Immature natural killer cell (primary cell): ENCODE measurements at places on chromosomes 7 and 10.

GRCh38 chr7:123819001-123819400, 26.0 kb upstream of the HYAL4 start:
- DNase-seq: no peak

DNA sequence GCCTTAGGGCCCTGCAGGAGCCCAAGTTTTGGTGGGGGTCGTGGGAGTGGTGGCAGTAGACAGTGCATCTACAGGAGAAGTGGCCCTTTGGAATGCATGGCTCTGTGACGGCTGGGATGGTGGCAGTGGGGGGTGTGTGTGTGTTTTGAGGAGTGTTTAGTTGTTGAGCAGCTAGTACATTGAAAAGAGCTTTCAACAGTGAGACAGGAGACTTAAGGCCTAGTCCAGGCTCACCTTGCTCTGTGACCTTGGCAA, 27.1 kb downstream of the ZNF775 start:
- DNase-seq: no peak

- DNase-seq: no peak
Observed at GRCh38 chr10:125264091-125264490, 103.7 kb upstream of the CTBP2 start.

DNA sequence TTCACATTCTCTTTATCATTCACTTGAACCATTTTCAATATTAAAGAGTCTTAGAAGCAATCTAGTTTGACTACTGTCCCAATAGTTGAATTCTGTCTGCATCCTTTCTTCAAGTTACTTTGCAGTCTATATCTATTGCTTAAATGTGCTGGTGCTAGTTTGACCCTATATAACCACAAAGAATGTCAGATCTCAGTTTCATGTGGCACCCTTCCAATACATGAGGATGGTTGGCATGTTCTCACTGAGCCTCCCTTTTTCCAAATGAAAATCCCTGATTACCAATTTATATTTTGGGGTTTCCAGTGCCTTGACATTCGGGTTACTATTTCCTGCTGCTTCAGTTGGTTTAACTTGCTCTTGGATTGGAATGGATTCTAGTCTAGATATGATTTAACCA, 292.7 kb downstream of the EXOC4 start:
- DNase-seq: no peak

DNA sequence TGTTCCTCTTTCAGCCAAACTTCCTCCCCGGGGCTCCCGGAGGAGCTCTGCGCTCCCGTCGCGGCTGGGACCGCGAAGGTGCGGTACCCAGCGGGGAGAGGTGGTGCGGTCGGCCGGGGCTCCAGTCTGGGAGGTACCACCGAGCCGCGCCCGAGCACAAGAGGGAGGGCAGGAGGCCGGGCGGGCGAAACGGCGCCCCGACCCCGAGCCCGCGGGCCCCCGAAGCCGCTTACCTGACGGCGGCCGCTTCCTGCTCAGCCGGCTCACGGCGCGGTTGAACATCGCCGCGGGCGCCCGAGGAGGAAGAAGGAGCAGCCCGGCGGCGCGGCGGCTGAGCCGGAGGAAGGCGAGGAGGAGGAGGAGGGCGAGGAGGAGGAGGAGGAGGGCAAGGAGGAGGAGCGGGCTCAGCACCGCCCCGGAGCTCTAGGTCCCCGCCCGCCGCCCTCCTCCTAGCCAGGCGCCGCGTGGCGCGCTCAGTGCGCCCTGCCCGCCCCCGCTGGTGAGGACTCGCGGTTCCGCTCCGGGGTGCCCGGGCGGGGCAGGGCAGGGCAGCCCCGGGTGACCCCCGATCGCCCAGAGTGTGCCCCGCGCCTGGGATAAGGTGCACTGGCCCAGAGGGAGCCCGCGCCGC, at the start of gene RGS10:
Gene RGS10, minus strand, starts transcription at position 363 of the 631 bp plus-strand sequence. Its CDS starts 81 bp downstream, at position 282.
- peak; percentile 57 for DNase-seq

- DNase-seq: peak; percentile 12
Observed at GRCh38 chr7:140036224-140036962, 26.4 kb downstream of the PARP12 start.

- no peak for DNase-seq
Observed at GRCh38 chr7:19203686-19204085, 58.5 kb upstream of the FERD3L start.

GRCh38 chr10:131860806-131861440, 39.9 kb upstream of the PPP2R2D start:
- DNase-seq: no peak

GRCh38 chr7:139043823-139044812, 8.3 kb upstream of the ZC3HAV1L start:
- DNase-seq: peak; percentile 80
